Activated naive CD4-positive, alpha-beta T cell treated with anti-CD3 and anti-CD28 coated beads, Interleukin-2, amount 10 ng/mL, durations not matched to agents 5 hours and 36 hours (primary cell): ENCODE measurements at places on chromosomes 2 and 18. TPM values are rescaled to one million over a fixed set of nuclear protein-coding genes. Genes with fewer than 3 reads are reported as not detected.

The SERPINE2 gene
- 20.7 TPM for total RNA-seq

The DNPEP gene
- total RNA-seq: 64.0 TPM

The RANBP2 gene
- total RNA-seq: 53.1 TPM

The SCN3A gene
- not detected for total RNA-seq

The CXCR4 gene
- total RNA-seq: 270 TPM

The IHH gene
- not detected for total RNA-seq

The RESP18 gene
- total RNA-seq: not detected

The CCDC85A gene
- total RNA-seq: not detected

The LINC00305 gene
- total RNA-seq: not detected

The RAX gene
- total RNA-seq: not detected

The MAL gene
- total RNA-seq: 354 TPM

The GKN2 gene
- not detected for total RNA-seq

The SAG gene
- total RNA-seq: 0.55 TPM

The HAAO gene
- total RNA-seq: not detected

The OR6B2 gene
- total RNA-seq: not detected

The SH3BP4 gene
- total RNA-seq: 0.10 TPM

The ARHGAP15 gene
- total RNA-seq: 170 TPM

The PRKAG3 gene
- total RNA-seq: not detected

The IL1R2 gene
- not detected for total RNA-seq

The GRP gene
- not detected for total RNA-seq

The HJURP gene
- 93.8 TPM for total RNA-seq

The IL36G gene
- not detected for total RNA-seq

The PJVK gene
- 2.2 TPM for total RNA-seq

The C1GALT1C1L gene
- not detected for total RNA-seq

The MGAT4A gene
- 95.2 TPM for total RNA-seq

The REG3G gene
- total RNA-seq: not detected

The EVA1A gene
- not detected for total RNA-seq

The CDH2 gene
- total RNA-seq: not detected
